ENCODE measurements at places on chromosomes 11 and 22. TPM values are rescaled to one million over a fixed set of nuclear protein-coding genes. Genes with fewer than 3 reads are reported as not detected.

Gene OR51T1
- not detected for total RNA-seq

Gene MMP12
- not detected for total RNA-seq

Gene PGM2L1
- 116 TPM for total RNA-seq

DNA sequence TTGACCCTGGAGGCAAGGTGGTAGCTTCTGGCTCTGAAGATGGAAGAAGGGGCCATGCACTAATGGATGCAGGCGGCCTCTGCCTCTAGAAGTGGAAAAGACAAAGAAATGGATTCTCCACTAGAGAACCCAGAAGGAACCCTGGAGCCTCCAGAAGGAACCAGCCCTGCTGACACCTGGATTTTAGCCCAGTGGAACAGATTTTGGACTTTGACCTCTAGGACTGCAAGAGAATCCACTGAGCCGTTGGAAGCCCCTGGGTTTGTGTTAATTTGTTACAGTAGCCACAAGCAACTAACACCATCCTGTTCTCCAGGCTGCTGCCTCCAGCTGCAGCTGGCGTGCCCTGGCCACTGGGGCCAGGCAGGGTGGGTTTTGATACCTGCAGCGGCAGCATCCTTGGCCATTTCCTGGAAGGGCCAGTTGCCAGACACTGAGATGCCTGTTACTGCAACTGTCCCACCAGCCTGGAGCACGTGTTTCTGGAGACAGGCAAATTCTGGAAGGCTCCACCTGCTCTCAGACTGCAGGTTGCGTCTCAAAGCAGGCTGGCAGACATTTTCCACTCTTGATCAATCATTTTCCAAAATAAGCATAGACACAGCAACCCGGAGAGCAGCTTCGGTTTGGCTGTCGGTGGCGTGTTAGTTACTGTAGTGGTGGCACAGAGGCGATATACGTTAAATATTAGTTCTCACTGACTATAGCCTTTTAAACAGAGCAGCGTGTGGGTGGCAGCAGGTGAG, 76.8 kb upstream of the PARVG start:
- no peak for DNase-seq

DNA sequence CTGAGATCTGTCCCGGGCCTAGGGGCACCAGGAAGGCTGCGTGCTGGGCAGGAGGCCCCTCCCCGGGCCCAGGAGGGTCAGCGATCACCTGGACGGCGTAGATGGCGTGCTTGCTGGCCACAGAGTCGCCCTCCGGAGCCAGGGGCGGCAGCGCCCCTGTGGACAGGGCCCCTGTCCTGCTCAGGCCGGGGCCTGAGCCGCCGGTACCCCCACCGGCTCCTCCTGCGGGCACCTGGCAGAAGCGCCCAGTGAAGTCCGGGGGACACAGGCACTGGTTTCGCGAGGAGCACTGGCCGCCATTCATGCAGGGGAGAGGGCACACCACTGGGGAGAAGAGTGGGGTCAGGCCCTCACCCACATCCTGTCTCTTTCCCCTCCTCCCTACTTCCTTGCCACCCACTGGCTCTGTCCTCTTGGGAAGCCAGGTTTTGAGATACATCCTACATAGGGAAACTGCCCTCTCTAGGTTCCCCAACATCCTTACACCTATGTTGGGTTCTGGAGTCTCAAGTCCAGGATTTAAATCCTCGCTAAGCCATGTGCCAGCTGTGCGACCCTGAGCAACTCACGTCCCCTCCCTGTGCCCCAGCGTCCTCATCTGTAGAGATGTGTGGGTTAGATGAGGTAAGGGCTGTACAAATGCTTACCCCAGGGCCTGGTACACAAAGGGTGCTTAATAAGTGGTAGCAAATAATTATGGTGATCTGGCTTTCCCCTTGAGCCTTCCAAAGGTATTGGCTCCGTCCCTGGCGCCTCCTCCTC, 3.9 kb downstream of the LTBP3 start:
- no peak for DNase-seq

DNA sequence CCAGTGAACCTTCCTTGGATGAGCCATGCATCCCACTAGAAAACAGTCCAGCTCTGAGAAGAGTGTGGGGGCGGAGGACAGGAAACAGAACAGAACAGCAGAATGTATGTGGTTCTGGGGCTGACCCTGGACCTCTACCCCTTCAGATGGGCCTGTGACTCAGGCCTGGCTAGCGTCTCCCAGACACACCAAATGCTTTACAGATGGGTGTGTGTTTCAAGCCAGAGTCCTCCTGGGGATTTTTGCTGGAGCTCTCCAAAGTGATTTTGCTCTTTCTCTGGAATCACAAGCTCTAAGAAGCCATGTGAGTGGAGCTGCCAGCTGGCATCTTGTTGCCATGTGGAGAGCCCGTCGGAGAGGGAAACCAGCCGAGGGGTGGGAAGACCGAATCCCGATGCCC, 13.2 kb upstream of the C1QTNF4 start:
- DNase-seq: no peak

GRCh38 chr11:86956905-86957195, 1.7 kb upstream of the FZD4 start:
- DNase-seq: no peak
